ENCODE measurements at places on chromosomes 13 and 19. TPM values are rescaled to one million over a fixed set of nuclear protein-coding genes. Genes with fewer than 3 reads are reported as not detected.

The PLVAP gene
- total RNA-seq: 3.6 TPM

The C19orf38 gene
- total RNA-seq: not detected

The OVOL3 gene
- not detected for total RNA-seq

The ERICH4 gene
- total RNA-seq: not detected

The ZNF417 gene
- total RNA-seq: 12.4 TPM

The KLK3 gene
- not detected for total RNA-seq
